Neural crest cell (in vitro differentiated cells): ENCODE measurements at places on chromosomes 1 and 21. TPM values are rescaled to one million over a fixed set of nuclear protein-coding genes. Genes with fewer than 3 reads are reported as not detected.

TEX38 gene
- 0.26 TPM in 1 of 2 replicates, not detected in the other for total RNA-seq

ERICH3 gene
- total RNA-seq, result 0.32 TPM in 1 of 2 replicates, not detected in the other

PLPPR4 gene
- 0.09 TPM in 1 of 2 replicates, not detected in the other for total RNA-seq

GRCh38 chr1:35580949-35581388 lies 7.9 kb downstream of the TFAP2E start:
- peaks cover 13% of the 10 kb centered on the region for H3K4me1 ChIP-seq
- H3K27ac ChIP-seq, result no peak overlapping the region
- H3K27me3 ChIP-seq, result peaks cover 36% of the 10 kb centered on the region
- DNase-seq, result no peak
- no peaks in the 10 kb centered on the region for H3K36me3 ChIP-seq
- H3K4me3 ChIP-seq, result no peak overlapping the region

DNA sequence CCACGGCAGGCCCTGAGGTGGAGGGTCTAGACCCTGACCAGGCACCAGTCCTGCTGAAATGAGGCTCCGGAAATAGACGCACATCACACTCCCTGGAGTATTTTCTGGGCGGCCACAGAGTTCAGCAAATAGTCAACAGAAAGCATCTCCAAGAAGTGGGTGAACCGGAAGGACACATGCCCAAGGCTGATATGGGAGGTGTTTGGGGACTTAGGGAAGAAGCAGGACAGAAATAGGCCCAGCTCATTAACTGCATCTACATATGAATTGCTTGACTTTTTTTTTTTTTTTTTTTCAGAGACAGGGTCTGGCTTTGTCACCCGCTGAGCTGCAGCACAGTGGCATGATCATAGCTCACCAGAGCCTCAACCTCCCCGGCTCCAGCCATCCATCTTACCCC lies 36.5 kb upstream of the GPR157 start:
- H3K36me3 ChIP-seq, result no peaks in the 10 kb centered on the region
- H3K27ac ChIP-seq, result no peak overlapping the region
- H3K4me1 ChIP-seq, result peaks cover 14% of the 10 kb centered on the region
- no peak for DNase-seq

DNA sequence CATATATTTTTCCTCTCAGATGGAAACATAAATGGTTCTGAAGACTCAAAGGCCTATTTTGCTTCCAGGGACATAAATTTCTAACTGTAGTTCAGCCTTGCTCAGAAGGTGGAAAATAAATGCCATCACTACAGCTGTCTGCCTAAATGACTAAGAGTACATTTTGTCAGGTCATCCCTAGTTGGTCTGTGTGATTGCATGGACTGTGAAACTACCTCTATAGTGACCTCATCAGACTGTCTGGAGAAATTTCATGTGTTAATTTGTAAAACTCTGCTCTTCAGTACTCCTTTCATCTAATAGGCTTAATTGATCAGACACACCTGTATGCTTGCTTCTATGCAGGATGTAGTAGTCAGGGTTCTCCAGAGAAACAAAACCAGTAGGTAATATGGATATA lies 886.9 kb downstream of the AMY1C start:
- no peak overlapping the region for H3K27ac ChIP-seq
- DNase-seq, result no peak
- no peaks in the 10 kb centered on the region for H3K27me3 ChIP-seq
- H3K4me3 ChIP-seq, result no peak overlapping the region

DNA sequence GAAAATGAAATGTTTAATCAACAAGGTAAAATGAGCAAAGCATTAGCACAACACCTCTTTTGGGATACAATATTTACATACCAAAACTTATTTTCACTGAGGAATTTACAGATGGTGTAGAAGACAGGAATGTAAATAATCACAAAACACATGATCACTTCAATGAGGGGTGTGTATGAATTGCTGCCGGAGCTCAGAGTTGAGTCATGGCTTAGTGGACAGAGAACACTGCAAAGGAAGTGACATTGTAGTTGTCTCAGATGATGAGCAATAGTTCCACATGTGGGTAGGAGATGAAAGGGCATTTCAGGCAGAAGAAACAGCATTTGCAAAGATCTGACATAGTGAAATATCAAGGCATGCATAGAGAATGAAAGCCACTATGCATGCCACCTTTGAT lies 5.6 kb upstream of the KPRP start:
- H3K36me3 ChIP-seq, result peaks cover 4% of the 10 kb centered on the region
- H3K27ac ChIP-seq, result no peak overlapping the region
- no peak overlapping the region for H3K4me3 ChIP-seq

- no peak overlapping the region for H3K4me3 ChIP-seq
- H3K36me3 ChIP-seq, result peaks cover 2% of the 10 kb centered on the region
- DNase-seq, result no peak
- no peak overlapping the region for H3K27ac ChIP-seq
- no peaks in the 10 kb centered on the region for H3K27me3 ChIP-seq
Measured at GRCh38 chr1:207850621-207851407, 60.1 kb downstream of the CD34 start.

GRCh38 chr1:151085953-151086559 lies 15.5 kb downstream of the GABPB2 start:
- no peaks in the 10 kb centered on the region for H3K27me3 ChIP-seq
- H3K27ac ChIP-seq, result no peak overlapping the region
- H3K4me1 ChIP-seq, result peaks cover 9% of the 10 kb centered on the region
- H3K36me3 ChIP-seq, result no peaks in the 10 kb centered on the region
- no peak overlapping the region for H3K4me3 ChIP-seq

DNA sequence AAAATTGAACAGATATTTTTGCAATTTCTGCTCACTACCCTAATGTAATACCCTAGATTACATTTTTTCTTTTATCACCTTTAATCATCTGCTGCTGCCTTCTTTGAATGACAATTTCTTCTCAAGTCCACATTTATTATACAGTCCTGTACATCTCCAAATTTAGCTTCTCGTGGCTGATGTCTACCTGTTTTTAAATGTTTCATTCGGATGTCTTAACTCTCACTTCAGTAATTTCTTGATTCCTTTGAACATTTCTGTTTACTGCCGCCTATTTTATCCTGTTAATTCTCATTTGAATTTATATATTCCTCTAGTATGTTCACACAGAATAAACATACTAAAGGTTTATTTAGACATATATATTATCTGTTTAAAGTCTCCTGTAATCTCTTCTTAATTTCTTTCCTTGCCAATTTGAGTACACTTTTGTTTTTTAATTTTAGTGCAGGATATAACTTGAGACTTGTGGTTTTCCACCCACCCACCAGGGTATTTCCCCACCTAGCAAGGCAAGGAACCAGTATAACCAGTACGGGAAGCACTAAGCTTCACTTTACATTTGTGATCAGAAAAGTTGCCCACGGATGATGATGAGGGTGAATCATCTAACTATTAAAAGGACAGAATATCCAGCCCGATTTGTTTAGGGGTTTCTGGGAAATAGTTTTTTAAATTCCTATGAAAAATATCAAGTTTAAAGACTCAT lies 12.7 kb downstream of the INSL5 start:
- H3K27me3 ChIP-seq, result no peaks in the 10 kb centered on the region
- H3K4me1 ChIP-seq, result no peaks in the 10 kb centered on the region
- no peak overlapping the region for H3K4me3 ChIP-seq
- H3K36me3 ChIP-seq, result no peaks in the 10 kb centered on the region
- no peak overlapping the region for H3K27ac ChIP-seq

DNA sequence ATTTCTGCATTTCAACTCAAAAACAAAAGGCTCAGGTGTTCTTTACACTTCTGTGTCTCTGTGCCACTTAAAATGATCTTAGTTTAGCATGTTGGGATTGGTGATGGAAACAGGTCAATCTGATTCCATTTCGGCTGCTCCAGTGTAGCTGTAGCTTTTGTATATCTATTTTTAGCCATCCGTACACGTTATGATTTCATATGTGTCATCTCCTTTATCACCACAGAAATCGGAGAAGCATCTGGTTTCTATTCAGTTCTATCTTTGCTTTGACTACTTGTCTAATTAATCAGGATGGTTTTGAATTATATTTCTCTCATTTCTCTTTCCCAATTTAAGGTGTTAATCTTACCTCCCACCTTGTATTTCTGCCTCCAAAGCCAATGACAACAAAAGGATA lies 41.1 kb downstream of the RGS21 start:
- no peak for DNase-seq
- H3K4me3 ChIP-seq, result no peak overlapping the region
- no peak overlapping the region for H3K27ac ChIP-seq
- peaks cover 15% of the 10 kb centered on the region for H3K27me3 ChIP-seq

GRCh38 chr1:32394890-32395432 lies 720 bp upstream of the BSDC1 start:
- peaks cover 25% of the 10 kb centered on the region for H3K4me1 ChIP-seq
- H3K4me3 ChIP-seq, result peak overlapping the region; percentile 93
- DNase-seq, result no peak
- no peaks in the 10 kb centered on the region for H3K27me3 ChIP-seq
- H3K27ac ChIP-seq, result peak overlapping the region; percentile 100
